ENCODE measurements at places on chromosomes 11 and 22. TPM values are rescaled to one million over a fixed set of nuclear protein-coding genes. Genes with fewer than 3 reads are reported as not detected.
A peak's percentile ranks its signal among the peaks of the same experiment; 100 is the strongest.

- H3K4me1 ChIP-seq: peaks cover 86% of the 10 kb centered on the region
- H3K27ac ChIP-seq: no peak overlapping the region
- H3K4me3 ChIP-seq: peak overlapping the region; percentile 29
- peak; percentile 44 for DNase-seq
- H3K27me3 ChIP-seq: peaks cover 52% of the 10 kb centered on the region
- peaks cover 7% of the 10 kb centered on the region for H3K36me3 ChIP-seq
Observed at GRCh38 chr11:829176-829846, 1.6 kb downstream of the CRACR2B start.

CHST1 gene
- 6.7 TPM for total RNA-seq

CAVIN3 gene
- 43.5 TPM for total RNA-seq

DNA sequence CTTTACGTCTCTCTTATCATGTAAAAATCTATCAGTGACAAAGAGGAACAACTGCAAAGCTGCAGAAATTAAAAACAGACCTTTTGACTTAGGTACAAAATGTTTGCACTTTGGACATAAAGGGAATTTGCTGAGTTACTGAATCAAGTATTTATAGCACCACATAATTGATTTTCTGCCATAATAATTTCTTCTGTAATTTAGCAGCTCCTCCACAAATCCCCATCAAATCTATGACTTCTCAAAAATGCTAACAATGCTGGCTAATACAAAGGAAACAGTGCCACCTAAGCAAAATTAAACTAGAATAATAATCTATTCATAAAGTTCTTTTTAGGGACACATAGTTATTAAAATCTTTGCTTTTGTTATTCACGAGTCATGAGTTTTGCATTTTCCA is 215.1 kb downstream of the SWAP70 start:
- no peak overlapping the region for H3K27ac ChIP-seq
- no peaks in the 10 kb centered on the region for H3K36me3 ChIP-seq
- no peak overlapping the region for H3K4me3 ChIP-seq
- H3K27me3 ChIP-seq: no peaks in the 10 kb centered on the region

OR5P2 gene
- total RNA-seq: not detected

ATG2A gene
- total RNA-seq: 7.5 TPM

GRCh38 chr11:30772908-30773307 is 186.8 kb upstream of the MPPED2 start:
- H3K4me3 ChIP-seq: no peak overlapping the region
- no peaks in the 10 kb centered on the region for H3K36me3 ChIP-seq
- H3K27me3 ChIP-seq: no peaks in the 10 kb centered on the region
- DNase-seq: no peak
- no peak overlapping the region for H3K27ac ChIP-seq
- H3K4me1 ChIP-seq: no peaks in the 10 kb centered on the region

DNA sequence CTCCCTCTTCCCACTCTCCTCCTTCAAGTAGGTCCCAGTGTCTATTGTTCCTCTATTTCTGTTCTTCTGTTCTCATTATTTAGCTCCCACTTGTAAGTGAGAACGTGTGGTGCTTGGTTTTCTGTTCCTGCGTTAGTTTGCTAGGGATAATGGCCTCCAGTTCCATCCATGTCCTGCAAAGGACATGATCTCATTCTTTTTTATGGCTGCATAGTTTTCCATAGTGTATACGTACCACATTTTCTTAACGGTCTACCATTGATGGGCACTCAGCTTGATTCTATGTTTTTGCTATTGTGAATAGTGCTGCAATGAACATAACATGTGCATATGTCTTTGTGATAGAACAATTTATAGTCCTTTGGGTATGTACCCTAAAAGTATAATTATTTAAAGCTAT is 26.2 kb downstream of the C2CD3 start:
- DNase-seq: no peak
- peaks cover under 1% of the 10 kb centered on the region for H3K36me3 ChIP-seq
- H3K27ac ChIP-seq: no peak overlapping the region
- H3K27me3 ChIP-seq: no peaks in the 10 kb centered on the region
- peaks cover 4% of the 10 kb centered on the region for H3K4me1 ChIP-seq
- no peak overlapping the region for H3K4me3 ChIP-seq

GRCh38 chr22:42696331-42696967 is 24.2 kb downstream of the A4GALT start:
- peaks cover 62% of the 10 kb centered on the region for H3K4me1 ChIP-seq
- H3K27me3 ChIP-seq: no peaks in the 10 kb centered on the region
- no peak overlapping the region for H3K4me3 ChIP-seq

PRG2 gene
- 1.0 TPM for total RNA-seq

- no peak overlapping the region for H3K4me3 ChIP-seq
- H3K27me3 ChIP-seq: no peaks in the 10 kb centered on the region
- DNase-seq: no peak
- H3K36me3 ChIP-seq: no peaks in the 10 kb centered on the region
- H3K27ac ChIP-seq: no peak overlapping the region
Observed at GRCh38 chr11:105158436-105158835, 18.9 kb upstream of the CARD18 start.

- DNase-seq: no peak
- H3K36me3 ChIP-seq: peaks cover 8% of the 10 kb centered on the region
- H3K27me3 ChIP-seq: peaks cover 3% of the 10 kb centered on the region
- H3K4me3 ChIP-seq: no peak overlapping the region
Observed at GRCh38 chr22:44707752-44708151, 5.7 kb downstream of the PRR5 start.

FOLH1 gene
- total RNA-seq: 1.3 TPM
